ENCODE measurements at places on chromosomes 6 and 20. TPM values are rescaled to one million over a fixed set of nuclear protein-coding genes. Genes with fewer than 3 reads are reported as not detected.

Gene SLC12A5
- 0.35 TPM for total RNA-seq

DNA sequence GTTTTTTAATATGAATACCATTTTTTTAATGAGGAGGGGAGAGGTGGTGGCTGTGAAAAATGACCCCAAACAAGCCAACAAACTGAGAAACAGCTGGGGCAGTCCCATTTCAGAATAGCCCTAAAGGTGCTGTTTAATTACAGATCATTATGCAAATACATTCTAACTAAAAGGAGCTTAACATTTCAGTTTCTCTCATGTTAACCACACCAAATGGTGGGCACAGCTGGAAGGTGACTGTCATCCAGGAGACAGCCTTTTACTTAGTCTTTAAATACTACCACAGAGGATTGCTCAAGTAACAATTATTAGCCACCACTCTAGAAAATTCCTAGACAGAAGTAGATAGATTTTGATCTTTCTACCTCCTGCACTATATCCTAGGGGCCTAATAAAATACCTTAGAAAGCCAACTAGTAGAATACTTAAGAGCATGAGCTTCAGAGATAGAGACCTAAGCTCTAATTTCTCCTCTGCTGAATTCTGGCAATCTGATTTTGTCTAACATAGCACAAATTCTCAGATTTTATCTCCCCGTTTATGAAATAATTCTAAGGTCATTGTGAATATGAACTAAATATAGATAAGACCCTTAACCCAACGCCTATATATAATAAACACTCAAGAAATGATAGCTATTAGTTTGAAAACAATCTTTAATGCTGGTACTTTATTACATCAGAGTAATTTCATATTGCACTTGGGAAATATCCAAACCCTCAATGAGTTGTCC lies 615.1 kb upstream of the NRSN1 start:
- H3K4me1 ChIP-seq = no peaks in the 10 kb centered on the region
- DNase-seq = no peak
- no peak overlapping the region for H3K4me3 ChIP-seq
- no peaks in the 10 kb centered on the region for H3K27me3 ChIP-seq
- no peaks in the 10 kb centered on the region for H3K36me3 ChIP-seq

GRCh38 chr6:126312013-126312665 lies 27.8 kb upstream of the CENPW start:
- no peaks in the 10 kb centered on the region for H3K4me1 ChIP-seq
- H3K4me3 ChIP-seq = no peak overlapping the region
- H3K36me3 ChIP-seq = no peaks in the 10 kb centered on the region
- DNase-seq = no peak

DNA sequence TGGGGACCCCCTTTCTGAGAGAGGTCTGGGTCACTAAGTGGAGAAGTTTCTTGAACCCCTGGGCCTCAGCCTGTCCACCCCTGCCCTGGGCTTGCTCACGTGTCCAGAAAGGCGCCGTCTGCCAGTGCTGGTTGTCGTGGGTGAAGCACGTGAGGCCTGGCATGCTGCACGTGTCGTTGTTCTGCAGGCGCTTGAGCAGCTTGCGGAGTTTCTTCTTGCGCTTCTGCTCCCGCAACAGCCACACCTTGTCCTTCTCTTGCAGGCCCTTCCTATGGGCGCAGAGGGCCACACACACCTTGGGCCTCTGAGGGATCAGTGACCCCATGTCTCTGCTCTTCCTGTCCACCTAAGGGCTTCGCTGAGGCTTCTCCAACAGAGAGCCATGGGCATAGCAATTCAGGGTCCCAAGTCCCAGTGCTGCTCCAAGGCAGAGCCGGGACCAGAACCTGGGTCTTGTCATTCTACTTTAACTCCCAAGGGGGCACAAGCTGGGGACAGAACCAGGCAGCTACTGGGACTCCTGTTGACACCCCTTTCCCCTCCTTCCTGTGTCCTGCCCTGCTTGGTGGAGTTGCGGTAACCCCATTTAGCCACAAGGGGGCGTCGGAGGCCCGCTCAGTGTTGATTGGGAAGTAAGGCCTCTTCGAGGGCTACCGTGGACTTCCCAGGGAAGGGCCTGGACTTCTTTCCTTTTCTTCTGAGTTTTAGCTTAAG lies 121.8 kb downstream of the SULF2 start:
- peak overlapping the region; percentile 46 for H3K27ac ChIP-seq
- H3K36me3 ChIP-seq = no peaks in the 10 kb centered on the region
- no peaks in the 10 kb centered on the region for H3K27me3 ChIP-seq
- H3K4me1 ChIP-seq = no peaks in the 10 kb centered on the region

DNA sequence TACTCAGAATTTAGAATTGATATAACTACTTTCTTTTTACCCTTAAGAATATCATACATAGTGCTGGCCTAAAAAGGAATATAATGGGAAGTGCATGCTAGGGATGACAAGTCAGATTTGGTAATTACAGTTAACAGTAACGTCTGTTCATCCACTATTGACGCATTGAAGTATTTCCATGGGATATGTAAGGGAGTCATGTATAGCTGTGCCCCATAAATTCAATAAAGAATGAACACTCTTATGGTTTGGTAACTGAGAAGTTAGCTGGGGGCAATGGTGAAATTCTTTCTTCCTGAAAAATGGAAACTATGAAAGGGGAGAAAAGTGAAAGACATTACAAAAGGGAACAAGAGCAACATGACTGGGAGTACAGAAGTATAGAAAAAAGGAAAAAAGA lies 2.6 kb upstream of the COL19A1 start:
- no peaks in the 10 kb centered on the region for H3K4me1 ChIP-seq
- H3K27ac ChIP-seq = no peak overlapping the region
- no peaks in the 10 kb centered on the region for H3K27me3 ChIP-seq
- no peaks in the 10 kb centered on the region for H3K36me3 ChIP-seq
- DNase-seq = no peak

- H3K36me3 ChIP-seq = no peaks in the 10 kb centered on the region
- no peaks in the 10 kb centered on the region for H3K27me3 ChIP-seq
- H3K27ac ChIP-seq = no peak overlapping the region
- H3K4me1 ChIP-seq = no peaks in the 10 kb centered on the region
- DNase-seq = no peak
Measured at GRCh38 chr6:53658992-53659391, 6.6 kb downstream of the KLHL31 start.

- no peaks in the 10 kb centered on the region for H3K27me3 ChIP-seq
- DNase-seq = no peak
- no peak overlapping the region for H3K4me3 ChIP-seq
- H3K4me1 ChIP-seq = no peaks in the 10 kb centered on the region
- no peak overlapping the region for H3K27ac ChIP-seq
Measured at GRCh38 chr20:1567392-1568162, 10.1 kb upstream of the SIRPD start.

GRCh38 chr20:9068841-9069663 lies at the start of gene PLCB4:
Gene PLCB4 (plus strand): TSS chr20:9069087. CDS start chr20:9307815, 238,728 bp downstream.
- no peaks in the 10 kb centered on the region for H3K27me3 ChIP-seq
- DNase-seq = peak; percentile 36
- H3K4me1 ChIP-seq = no peaks in the 10 kb centered on the region
- H3K4me3 ChIP-seq = peak within 1 kb of the TSS; percentile 56
- no peaks in the 10 kb centered on the region for H3K36me3 ChIP-seq
- peak within 1 kb of the TSS; percentile 73 for H3K27ac ChIP-seq

GRCh38 chr20:61861054-61861841 lies 204.4 kb downstream of the TAF4 start:
- DNase-seq = no peak
- H3K27me3 ChIP-seq = no peaks in the 10 kb centered on the region
- H3K4me1 ChIP-seq = no peaks in the 10 kb centered on the region
- H3K36me3 ChIP-seq = no peaks in the 10 kb centered on the region
- H3K4me3 ChIP-seq = no peak overlapping the region

GRCh38 chr20:46774236-46774635 lies 64.8 kb downstream of the SLC2A10 start:
- no peaks in the 10 kb centered on the region for H3K4me1 ChIP-seq
- no peaks in the 10 kb centered on the region for H3K27me3 ChIP-seq
- no peak for DNase-seq
- no peak overlapping the region for H3K27ac ChIP-seq

DNA sequence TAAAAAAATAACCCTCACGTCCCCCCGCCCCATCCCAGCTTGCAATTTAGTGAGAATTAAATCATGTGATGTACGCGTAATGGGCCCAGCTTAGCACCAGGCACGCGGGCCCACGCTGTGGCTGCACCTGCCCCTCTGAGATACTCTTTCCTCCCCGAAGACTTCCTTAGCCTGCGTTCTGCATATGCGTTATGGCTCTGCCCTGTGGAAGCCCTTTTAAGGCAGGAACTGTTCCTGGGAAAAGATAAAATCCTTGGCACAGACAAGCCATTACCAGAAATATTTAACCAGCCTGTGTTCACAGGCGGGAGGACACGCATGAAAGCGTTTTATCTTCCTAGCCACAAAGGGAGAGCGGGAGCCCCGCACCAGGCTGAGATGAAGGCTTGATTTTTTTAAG lies 311.0 kb downstream of the LRFN2 start:
- no peak for DNase-seq
- no peak overlapping the region for H3K4me3 ChIP-seq
- H3K4me1 ChIP-seq = no peaks in the 10 kb centered on the region
- no peaks in the 10 kb centered on the region for H3K27me3 ChIP-seq
- no peaks in the 10 kb centered on the region for H3K36me3 ChIP-seq

GRCh38 chr6:17393892-17394631 lies 667 bp downstream of the CAP2 start:
- H3K27me3 ChIP-seq = no peaks in the 10 kb centered on the region
- peak overlapping the region; percentile 69 for H3K4me3 ChIP-seq
- no peaks in the 10 kb centered on the region for H3K36me3 ChIP-seq
- no peaks in the 10 kb centered on the region for H3K4me1 ChIP-seq
- peak; percentile 50 for DNase-seq
- peak overlapping the region; percentile 89 for H3K27ac ChIP-seq
